Kasumi-1 (cell line): ENCODE measurements at places on chromosomes 13 and 19.

DNA sequence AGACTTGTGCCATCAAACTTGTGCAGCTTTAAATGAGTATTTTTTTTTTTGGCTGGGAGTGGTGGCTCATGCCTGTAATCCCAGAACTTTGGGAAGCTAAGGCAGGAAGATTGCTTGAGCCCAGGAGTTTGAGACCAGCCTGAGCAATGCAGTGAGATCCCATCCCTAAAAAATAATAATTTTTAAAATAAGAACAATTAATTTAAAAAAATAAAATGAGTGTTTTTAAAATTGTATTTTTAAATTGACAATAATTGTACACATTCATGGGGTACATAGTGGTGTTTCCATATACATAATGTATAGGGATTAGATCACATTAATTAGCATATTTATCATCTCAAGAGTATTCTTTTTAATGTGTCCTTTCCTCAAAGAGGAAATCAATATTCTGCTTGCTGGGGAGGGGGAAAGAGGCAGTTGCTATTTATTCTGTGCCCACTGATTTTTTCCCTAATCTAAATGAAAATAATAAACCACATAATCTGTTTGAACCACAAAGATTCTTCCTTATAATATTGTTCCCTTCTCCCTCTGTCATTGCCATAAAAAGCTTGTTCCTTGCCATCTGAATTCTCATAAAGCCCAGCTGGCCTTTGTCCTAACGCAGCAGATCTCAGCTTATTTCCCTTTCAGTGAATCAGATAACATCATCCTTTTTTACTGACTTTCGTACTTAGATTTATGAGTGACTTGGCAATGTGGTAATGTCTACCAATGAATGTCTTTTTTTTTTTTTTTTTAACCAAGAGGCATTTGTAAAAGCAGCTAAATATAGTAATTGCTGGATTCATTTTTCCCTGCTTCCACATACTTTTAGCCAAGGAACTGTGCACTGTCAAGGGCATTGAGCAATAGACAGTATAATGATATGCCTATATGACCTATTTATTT, 81.8 kb upstream of the RUBCNL start:
- no peak for DNase-seq

- peak; percentile 95 for DNase-seq
These were observed 27.7 kb downstream of the ZNF844 start for GRCh38 chr19:12092065-12092867.

GRCh38 chr13:36531746-36532486, 99.6 kb downstream of the CCNA1 start:
- DNase-seq, result peak; percentile 29

GRCh38 chr19:10402441-10403038, 802 bp downstream of the CDC37 start:
- no peak for DNase-seq

GRCh38 chr13:24216176-24216575, 55.7 kb downstream of the SPATA13 start:
- no peak for DNase-seq

DNA sequence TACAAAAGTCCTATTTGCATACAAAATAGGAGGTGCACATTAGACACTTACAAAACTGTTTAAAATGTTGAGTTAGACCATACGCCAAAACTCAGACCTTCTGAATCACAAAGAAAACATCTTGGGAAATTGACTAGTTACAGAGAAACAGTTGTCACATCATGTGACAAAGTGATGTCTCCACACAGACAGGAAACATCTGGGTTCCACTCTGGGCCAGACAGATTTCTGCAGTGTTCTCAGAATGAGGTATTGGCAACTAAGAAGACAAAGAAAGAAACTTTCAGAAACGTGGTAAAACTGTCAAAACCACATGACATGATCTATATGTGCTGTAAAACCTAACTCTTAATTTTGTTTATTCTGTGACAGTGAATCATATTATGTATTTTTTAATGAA, 6.7 kb downstream of the ZNF793 start:
- peak; percentile 5 for DNase-seq

DNA sequence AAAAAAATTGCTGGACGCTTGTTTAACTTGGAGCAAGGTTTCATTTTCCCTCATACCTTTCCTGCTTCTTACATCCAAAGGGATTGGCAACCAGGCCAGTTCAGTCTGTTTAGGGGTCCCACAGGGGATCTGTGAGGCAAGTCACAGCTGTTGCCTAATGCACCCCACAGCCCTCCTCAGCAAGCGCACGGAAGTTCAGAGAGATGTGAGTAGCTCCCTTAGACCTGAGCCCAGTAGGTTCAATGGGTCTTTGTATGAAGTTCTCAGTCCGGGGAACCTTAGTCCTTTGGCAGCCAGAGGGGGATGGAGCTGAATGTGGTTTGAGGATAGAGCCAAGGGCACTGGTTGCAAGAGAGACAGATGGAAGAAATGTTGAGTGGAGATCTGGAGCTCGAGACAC, 13.0 kb downstream of the SAMD4B start:
- no peak for DNase-seq

GRCh38 chr19:56217039-56217949, 15.2 kb downstream of the ZSCAN5C start:
- DNase-seq, result no peak

- peak; percentile 25 for DNase-seq
These were observed 101.2 kb downstream of the WASF3 start for GRCh38 chr13:26658448-26659385.

GRCh38 chr13:109251956-109252355, 534.4 kb downstream of the IRS2 start:
- no peak for DNase-seq

GRCh38 chr13:73158851-73159250, 100.0 kb downstream of the KLF5 start:
- DNase-seq, result no peak

DNA sequence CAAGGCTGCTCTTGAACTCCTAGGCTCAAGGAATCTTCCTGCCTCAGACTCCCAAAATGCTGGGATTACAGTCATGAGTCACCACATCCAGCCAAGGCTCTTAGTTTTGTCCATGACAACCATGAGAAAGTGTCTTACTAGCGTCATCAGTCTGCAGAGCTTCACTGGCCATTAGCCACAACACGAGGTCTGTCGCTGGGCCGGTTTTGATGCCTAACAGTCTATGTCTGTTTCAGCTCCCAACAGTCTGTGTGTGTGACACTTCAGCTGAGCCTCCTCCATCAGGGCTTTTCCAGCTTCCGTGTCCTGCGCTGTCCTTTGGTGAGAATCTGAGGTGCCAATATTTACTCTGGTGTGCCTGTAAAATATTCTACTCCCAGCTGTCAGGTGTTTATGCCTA, 47.6 kb downstream of the CEP89 start:
- no peak for DNase-seq

GRCh38 chr13:71703138-71703537, 163.9 kb downstream of the DACH1 start:
- DNase-seq, result no peak

GRCh38 chr19:900302-901111, 7.2 kb downstream of the RNU6-9 start:
- no peak for DNase-seq

GRCh38 chr19:11115895-11116446, 26.7 kb downstream of the LDLR start:
- no peak for DNase-seq

GRCh38 chr13:48656608-48657007, 2.9 kb downstream of the CYSLTR2 start:
- DNase-seq, result no peak
